ENCODE measurements at places on chromosomes 11 and 22.

GRCh38 chr22:27435844-27436576 lies 365.5 kb downstream of the MN1 start:
- DNase-seq: no peak

DNA sequence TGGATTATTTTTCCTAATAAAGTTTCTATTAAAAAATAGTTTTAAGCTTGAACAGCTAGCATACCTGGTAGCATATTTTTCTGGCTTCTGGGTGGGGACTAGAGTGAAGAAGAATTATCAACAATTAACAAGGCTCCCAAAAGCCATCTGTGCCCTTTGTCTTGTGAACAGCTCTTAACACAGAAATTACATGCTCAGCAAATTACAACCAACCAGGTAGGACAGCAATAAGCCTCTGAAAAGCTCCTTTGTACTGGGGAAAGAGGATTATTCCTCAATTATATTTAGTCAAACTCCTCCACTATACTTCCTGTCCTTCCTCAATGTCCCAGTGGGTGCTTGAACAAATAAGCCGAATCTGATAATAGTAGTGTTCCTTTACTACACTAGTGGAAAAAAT lies 162.8 kb downstream of the RAB38 start:
- no peak for DNase-seq

GRCh38 chr11:127862406-127862805 lies 725.0 kb downstream of the ETS1 start:
- DNase-seq: no peak

DNA sequence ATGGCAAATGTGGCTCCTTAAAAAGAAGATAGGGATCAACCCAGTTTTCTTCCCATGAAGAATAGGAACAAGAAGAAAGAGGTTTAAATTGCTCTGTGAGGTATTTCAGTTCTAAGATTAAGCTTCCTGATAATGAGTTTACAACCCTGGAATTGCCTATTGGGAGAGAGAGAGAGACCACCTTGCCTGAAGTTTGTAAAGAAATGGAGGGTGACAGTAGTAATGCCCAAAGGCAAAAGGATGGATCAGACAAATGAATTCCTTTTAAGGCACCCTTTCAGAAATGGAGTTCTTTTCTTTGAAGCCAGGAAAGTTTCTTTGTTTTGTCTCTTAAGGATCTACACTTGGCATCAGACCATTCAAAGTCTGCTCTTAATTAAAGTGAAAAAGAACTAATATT lies 74.3 kb downstream of the DDIAS start:
- DNase-seq: no peak

DNA sequence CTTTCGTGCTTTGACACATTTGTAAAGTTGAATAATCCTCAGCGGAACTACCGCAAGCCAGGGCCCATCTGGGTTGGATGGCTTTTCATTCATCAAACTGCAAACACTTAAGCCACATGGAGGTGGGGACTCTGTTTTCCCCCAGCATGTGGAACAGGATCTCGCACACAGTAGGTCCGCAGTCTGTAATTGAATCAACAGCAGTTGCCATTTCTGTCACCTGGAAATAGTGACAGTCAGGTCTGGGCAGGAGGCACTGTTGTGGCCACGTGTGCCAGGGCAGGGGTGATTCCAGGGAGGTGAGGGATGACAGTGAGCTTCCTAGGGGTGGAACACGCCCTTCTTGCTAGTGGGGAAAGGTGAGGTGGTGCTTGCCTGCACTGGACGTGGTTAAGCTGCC lies 50.7 kb upstream of the ANO1 start:
- DNase-seq: no peak

Data from GM12891 (cell line).